ENCODE measurements at places on chromosomes 12 and 14.

DNA sequence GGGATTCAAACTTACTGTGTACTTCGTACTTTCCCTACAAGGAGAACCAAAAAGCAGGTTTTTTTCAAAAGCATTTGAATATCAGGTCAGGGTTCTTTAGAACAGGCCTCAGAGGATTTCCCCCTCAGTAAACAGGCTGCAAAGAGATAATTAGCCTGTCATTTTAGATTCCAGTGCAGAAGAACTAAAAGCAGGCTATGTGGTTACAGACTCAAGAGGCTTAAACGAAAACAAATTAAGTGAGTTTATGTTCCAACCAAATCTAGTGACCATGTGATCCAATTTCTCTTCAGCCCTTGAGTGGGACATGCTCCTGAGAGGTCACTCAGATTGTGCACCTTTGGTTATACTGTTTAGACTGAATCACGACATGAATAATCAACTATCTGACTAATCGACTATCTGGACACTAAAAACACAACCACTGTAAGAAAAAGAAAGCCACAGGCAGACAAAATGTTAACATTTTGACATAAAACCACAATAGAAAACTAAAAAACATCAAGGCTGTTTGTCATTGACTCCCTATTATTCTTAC is 4.5 kb downstream of the TMED8 start:
- DNase-seq = no peak

GRCh38 chr12:123828854-123829547 is 66.9 kb downstream of the DNAH10 start:
- DNase-seq = no peak

DNA sequence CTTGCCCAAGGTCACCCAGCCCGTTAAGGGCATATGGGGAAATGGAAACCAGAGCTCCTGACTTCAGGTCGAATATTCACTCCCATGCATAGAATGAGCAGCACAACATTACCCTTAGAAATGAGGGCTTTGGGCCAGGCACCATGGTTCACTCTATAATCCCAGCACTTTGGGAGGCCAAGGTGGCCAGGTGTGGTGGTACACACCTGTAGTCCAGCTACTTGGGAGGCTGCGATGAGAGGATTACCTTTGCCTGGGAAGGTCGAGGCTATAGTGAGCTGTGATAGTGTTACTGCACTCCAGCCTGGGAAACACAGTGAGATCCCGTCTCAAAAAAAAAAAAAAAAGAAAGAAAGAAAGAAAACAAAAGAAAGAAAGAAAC is 341.0 kb upstream of the TMPO start:
- no peak for DNase-seq

GRCh38 chr12:100274291-100274690 is 7.3 kb downstream of the SCYL2 start:
- no peak for DNase-seq
